ENCODE measurements at places on chromosomes 13 and 19.

GRCh38 chr19:52520013-52520412, 7.5 kb upstream of the ZNF808 start:
- DNase-seq = no peak

DNA sequence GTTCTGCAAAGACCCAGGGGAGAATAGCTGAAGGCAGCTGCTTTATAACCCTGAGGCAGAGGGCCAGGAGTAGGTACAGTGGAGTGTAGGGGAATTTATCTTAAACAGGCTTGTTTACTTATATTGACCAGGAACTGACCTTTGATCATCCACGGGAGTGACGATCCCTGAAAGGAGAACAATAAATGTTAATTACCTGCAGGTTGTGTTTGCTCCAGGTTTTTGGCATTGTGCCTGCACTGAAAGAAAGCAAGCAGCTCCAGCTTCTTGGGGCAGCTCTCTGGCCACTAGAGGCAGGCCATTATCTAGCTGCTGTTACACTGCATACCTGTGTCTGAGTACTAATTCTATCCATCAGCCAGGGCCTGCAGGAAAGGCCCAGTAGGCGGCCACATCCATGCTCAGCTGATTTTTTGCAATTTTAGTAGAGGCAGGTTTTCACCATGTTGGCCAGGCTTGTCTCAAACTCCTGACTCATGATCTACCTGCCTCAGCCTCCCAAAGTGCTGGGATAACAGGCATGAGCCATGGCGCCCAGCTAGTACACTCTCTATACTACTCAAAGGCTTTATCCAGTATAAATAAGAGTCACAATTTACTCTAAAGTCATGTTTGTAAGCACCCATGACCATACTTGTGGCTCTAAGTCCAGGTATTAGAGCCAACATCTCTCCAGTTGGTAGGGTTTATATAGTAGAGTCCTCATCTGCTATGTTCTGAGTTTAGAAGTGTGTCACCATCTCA, 8.5 kb upstream of the ZNF91 start:
- DNase-seq = no peak

GRCh38 chr13:37416291-37417059, 182.1 kb downstream of the POSTN start:
- DNase-seq = no peak

GRCh38 chr13:74005320-74006157, 128.7 kb downstream of the KLF12 start:
- no peak for DNase-seq

DNA sequence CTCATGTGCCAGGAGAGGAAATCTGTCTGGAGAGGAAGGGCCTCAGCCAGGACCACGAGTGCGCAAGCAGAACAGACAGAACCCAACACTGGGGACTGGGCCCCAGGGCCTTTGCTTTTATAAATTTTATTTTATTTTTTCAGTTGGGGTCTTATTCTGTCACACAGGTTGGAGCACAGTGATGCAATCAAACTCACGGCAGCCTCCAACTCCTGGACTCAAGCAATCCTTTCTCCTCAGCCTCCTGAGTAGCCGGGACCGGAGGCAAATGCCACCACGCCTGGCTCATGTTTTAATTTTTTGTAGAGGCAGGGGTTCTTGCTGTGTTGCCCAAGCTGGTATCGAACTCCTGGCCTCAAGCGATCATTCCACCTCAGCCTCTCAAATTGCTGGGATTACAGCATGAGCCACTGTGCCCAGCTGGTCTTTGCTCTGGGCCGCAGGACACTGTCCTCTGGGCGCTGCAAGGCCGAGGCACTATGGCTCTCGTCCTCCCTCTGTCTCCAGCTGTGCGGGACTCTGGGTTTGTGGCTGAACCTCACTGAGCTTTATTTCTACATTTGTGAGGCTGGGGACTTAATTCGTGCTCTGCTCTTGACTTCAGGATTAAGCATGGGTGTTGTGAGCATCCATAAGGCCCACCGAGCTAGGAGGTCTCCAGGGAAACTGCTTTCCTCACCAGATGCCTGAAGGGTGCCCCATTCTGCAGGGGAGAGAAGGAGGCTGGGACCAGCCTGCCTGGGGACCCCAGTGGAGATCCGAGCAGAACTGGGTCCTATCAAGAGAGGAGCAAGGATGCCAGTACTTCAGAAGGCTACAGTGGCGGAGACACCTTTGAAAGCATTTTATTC, 144.2 kb upstream of the VSTM2B start:
- no peak for DNase-seq

DNA sequence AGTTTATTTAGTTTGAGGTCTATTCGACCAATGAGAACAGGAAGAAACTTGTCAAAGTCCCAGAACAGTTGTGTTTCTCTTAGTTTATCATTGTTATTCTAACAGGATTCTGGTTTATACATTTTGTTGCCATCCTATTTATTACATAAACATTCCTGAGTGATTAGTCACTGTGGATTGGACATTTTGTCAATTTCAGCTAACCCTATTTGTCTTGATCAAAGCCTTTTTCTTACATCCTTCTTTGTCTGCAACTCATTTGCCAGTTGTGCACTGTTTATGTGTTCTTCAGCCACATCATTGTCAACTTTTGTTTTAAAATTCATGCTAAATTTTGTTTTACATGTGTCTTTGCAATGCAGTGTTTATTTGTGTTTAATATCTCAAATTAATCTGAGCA, 886.0 kb upstream of the SLC10A2 start:
- DNase-seq = no peak

- DNase-seq = no peak
Observed at GRCh38 chr13:107296804-107297203, 728.9 kb upstream of the ARGLU1 start.

GRCh38 chr13:94558716-94559115, 37.2 kb downstream of the TGDS start:
- DNase-seq = no peak

- peak; percentile 39 for DNase-seq
Observed at GRCh38 chr13:84894749-84895148, 904.5 kb downstream of the SLITRK6 start.

DNA sequence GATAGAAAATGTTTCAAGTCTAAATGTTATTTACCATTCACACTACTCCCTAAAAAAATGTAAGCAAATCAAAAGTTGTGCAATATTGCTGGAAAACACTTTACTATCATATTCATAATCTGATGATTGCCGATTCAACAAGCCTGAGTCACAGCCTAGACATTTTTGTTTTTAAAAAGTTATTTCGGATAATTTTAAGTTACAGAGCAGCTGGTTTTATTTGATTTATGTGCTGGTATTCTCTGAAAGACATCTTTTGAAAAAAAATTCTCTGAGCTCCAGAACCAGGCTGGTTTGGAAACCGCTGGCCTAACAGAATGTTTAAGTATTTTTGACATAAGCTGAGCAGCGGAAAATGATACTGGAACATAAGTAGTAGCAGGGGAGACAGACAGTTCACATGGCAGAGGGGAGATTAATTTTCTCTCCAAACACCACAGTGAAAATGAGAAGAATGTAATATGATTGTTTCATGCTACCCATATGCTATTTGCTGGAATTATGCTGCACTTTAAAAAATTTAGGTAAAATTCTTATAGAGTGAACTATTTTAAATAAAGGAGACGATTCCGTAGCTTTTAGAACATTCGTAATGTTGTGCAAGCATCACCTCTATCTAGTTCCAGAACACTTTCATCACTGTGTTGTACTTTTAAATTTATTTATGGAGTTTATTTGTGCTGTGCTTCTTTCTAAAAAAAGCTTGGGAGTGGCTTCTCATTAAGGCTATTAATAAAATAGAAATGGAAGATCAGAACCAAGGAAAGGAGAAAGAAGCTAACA, 36.1 kb downstream of the TBC1D4 start:
- no peak for DNase-seq

DNA sequence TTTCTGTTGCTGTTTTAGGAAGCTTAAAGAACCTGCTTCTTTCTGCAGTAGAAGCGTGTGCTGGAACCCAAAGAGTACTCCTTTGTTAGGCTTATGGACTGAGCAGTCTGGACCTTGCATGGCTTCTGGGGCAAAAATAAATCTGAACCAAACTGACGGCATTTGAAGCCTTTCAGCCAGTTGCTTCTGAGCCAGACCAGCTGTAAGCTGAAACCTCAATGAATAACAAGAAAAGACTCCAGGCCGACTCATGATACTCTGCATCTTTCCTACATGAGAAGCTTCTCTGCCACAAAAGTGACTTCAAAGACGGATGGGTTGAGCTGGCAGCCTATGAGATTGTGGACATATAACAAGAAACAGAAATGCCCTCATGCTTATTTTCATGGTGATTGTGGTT, 103.1 kb downstream of the TNFRSF19 start:
- DNase-seq = no peak

DNA sequence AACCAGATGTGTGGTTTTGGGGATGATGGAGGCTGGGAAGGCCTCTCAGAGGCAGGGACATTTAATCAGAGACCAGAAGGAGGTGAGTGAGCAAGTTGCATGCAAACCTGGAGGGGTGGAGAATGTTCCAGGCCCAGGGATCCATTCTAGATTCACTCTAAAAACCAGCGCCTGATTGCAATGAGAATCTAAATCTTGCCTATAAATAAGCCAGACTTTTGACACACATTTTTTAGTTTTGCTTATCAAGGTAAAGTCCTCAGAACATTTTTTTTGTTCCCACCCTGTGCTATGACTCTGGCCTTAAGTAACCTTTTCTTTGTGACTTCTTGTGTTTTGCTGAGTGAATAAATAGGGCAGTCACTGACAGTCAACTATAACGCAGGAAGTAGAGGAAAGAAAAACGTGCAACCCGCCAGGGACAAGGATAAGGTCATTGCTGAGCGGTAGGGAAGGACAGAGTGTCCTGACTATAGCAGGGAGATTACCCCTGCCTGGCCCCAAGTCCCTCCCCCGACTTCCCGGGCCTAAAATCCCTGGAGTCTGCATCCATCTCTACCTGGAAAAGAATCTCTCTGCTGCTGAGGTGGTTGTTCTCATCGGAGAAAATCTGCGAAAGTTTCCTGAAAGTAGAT, 14.4 kb downstream of the RGL3 start:
- DNase-seq = no peak

- no peak for DNase-seq
Observed at GRCh38 chr13:105007166-105007808, 1528.2 kb downstream of the EFNB2 start.

GRCh38 chr13:97242755-97243497, 20.8 kb downstream of the MBNL2 start:
- no peak for DNase-seq

DNA sequence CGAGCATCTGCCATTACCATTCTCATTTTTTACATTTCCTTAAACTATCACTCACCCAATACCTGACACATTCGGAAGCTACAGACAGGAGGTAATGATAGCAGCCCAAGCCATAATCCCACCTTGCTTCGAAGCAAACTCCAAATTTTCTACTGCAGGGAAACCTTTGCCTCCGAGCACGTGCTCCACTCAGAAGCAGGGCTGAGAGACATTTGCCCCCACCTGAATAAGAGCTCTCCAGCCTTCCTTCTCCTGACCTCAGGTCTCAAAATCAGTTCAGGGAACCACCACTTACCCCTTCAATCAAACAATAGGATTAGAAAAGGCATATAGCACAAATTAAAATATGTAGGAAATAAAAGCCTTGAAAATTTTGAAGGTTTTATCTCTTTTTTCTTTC, 2.3 kb upstream of the DACH1 start:
- DNase-seq = no peak

DNA sequence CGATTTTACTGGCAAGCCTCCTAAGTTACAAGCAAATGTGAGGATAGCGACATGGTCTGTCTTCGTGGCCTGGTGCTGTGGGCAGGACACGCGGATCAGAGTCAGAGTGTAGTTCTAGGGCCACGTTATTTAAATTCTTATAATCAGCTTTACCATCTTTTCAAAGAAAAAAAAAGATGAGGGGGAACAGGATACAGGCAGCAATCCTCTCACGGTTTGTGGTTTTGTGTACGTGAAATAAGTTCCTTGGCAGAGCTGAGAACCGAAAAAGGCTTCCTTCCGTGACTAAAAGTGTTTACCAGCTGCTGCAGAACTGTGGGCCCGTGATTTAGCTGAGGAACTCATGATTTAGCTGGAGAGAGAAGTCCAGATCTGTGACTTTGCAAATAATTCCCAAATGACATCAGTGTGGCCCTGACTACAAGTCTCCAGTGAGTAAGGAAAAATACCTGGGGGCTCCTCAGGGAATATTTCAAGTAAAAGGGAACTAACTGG, 27.2 kb downstream of the RCBTB2 start:
- no peak for DNase-seq

DNA sequence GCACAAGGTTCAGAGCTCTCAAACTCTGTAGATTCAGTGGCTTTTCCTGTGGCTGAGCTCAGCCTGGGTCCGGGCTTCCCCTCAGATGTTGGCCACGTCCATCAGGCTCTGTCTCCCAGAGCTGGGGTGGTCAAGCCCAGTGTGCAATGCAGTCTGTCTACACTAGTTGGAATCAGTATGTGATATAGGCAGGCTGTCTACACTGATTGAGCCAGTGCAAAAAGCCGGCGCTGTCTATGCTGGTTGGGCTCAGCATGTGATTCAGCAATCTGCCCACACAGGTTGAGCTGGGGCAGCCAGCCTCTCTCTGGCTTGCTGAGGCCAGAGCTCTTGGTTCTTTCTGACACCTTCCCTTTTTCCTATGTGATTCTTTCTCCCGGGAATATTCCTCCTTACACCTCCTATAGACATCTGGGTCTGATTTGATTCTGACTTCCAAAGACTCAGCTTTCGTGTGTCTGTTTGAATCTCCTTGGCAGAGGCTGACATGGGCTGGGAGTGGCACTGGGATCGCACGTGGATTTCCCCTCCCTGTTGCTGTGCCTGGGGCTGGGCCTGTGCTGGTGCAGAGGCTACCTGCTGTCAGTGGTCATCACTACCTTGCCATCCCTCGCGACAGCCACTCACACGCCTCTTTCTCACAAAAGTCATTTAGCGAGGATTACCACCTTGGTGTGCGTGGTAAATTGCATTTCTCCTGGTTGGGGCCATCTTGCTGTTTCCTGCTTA, 9.3 kb downstream of the CHST8 start:
- no peak for DNase-seq

DNA sequence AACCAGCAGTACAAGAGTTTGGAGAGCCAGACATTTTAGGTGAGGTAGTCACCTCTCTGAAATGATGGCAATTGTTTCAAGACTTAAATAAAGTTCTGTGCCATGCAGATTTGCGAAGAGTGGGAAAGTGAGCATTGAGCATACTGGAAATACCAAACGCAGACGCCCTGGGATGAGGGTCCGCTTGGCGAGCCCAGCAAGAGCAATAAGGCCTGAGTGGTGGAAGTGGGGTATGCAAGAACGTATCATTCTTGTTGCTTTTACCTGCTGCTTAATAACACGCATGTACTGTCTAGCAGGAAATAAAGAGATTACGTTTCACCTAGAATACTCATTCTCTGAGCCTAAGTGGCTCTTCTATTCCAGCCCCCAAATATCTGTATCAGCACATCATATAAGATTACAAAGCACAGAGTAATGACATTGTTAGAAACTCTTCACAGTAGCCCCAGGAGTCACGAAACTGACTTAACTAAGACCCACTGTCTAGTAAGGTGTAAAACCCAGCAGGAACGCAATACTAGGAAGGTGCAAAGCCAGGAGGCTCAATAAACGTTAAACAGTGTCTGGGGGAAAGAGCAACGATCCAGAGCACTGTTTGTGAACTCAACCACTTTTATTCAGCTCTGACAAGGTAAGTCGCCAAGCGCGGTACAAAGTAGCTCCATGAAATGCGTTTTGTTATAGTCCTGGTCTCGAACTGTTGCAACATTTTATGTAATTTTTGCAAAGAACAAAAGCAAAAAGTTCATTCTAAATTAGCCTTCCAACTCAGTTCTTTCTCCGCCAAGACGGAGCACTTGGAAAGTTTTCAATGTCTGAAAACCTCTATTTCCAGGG, 1.2 kb downstream of the RCBTB2 start:
- DNase-seq = no peak
